Natural killer cell (primary cell): ENCODE measurements at places on chromosomes 1 and 21. TPM values are rescaled to one million over a fixed set of nuclear protein-coding genes. Genes with fewer than 3 reads are reported as not detected.
A peak's percentile ranks its signal among the peaks of the same experiment; 100 is the strongest.

SNX7 gene
- 0.14 TPM for total RNA-seq

CLIC6 gene
- total RNA-seq, result not detected

KMO gene
- not detected for total RNA-seq

GJA4 gene
- not detected for total RNA-seq

C1orf53 gene
- total RNA-seq, result not detected

ROR1 gene
- total RNA-seq, result 0.27 TPM

AMY1A gene
- not detected for total RNA-seq

GBP2 gene
- total RNA-seq, result 153 TPM

DNA sequence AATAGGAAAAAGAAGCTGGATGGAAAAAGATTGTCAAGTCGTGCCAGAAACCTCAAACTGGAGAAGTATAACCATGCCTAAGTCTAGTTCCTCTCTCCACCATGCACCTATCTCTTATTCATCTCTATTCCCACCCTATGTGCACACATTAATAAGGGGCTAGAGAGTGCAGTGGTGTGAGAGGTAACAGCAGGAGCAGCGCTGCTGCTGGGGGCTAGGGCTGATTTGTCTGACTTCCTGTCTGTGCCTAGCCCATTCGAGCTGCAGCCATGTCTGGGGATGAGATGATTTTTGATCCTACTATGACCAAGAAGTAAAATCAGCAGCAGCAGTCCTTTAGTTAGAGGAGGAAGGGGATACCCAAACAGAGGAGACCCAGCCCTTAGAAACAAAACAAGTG lies 43.0 kb downstream of the TRIM33 start:
- H3K4me3 ChIP-seq, result no peak overlapping the region
- peak; percentile 29 for DNase-seq
- H3K27ac ChIP-seq, result no peak overlapping the region
- no peaks in the 10 kb centered on the region for H3K36me3 ChIP-seq
- peaks cover 18% of the 10 kb centered on the region for H3K4me1 ChIP-seq
- H3K27me3 ChIP-seq, result no peaks in the 10 kb centered on the region

DNA sequence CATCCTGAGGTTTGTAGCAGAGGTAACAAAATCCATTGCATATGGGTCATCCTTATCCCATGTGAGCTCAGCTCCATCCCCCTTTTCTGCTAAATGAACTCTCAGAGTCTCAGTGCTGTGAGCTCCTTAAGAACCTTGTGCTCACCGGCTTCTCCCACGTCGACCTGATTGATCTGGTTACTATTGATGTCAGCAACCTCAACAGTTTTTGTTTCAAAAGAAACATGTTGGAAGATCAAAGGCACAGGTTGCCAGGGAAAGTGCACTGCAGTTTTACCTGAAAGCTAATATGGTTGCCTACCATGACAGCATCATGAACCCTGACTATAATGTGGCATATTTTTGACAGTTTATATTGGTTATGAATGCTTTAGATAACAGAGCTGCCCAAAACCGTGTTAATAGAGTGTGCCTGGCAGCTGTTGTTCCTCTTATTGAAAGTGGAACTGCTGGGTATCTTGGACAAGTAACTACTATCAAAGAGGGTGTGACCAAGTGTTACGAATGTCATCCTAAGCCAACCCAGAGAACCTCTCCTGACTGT lies 131.4 kb downstream of the HS2ST1 start:
- H3K27ac ChIP-seq, result no peak overlapping the region
- H3K4me1 ChIP-seq, result no peaks in the 10 kb centered on the region
- no peak overlapping the region for H3K4me3 ChIP-seq
- no peaks in the 10 kb centered on the region for H3K27me3 ChIP-seq

DNA sequence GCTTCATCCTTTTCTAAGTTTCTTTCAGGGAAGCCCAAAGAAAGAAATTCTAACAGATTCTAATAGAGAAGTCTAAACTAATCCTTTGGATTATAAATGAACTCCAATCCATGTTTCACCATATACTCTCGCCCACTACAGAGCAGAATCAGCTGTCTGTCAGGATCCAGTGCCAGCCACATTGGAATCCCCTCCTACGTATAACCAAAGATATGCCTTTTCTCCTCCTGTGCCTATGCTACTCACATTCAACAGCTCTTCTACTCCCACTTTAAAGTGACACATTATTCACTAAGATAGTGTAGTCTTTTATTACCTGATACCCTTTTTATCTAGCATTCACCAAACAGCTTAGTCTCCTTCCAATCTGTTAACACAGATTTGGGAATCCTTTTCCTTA lies 3.1 kb downstream of the ETV3 start:
- peaks cover 45% of the 10 kb centered on the region for H3K36me3 ChIP-seq
- H3K4me1 ChIP-seq, result peaks cover 46% of the 10 kb centered on the region
- no peak overlapping the region for H3K4me3 ChIP-seq
- no peaks in the 10 kb centered on the region for H3K27me3 ChIP-seq
- H3K27ac ChIP-seq, result no peak overlapping the region

DNA sequence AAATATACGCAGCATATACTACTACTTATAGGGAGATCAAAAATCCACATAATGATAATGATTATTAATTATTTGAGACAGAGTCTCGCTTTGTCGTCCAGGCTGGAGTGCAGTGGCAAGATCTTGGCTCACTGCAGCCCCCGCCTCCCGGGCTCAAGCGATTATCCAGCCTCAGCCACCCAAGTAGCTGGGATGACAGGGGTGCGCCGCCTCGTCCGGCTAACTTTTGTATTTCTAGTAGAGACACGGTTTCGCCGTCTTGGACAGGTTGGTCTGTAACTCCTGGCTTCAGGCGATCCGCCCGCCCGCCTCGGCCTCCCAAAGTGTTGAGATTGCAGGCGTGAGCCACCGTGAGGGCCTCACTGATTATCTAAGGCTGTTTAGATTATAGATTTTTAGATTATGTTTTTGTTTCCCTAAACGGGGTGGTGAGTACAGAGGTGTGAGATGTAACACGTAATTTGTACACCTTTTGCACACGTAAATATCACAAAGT lies 548 bp upstream of the SLC25A33 start:
- no peaks in the 10 kb centered on the region for H3K27me3 ChIP-seq
- H3K4me1 ChIP-seq, result peaks cover 14% of the 10 kb centered on the region
- no peak overlapping the region for H3K4me3 ChIP-seq

GRCh38 chr1:63936276-63936675 lies 162.5 kb downstream of the ROR1 start:
- no peak for DNase-seq
- H3K27ac ChIP-seq, result no peak overlapping the region
- H3K4me3 ChIP-seq, result no peak overlapping the region
- H3K4me1 ChIP-seq, result no peaks in the 10 kb centered on the region

GRCh38 chr1:32893198-32894018 lies 7.1 kb downstream of the HPCA start:
- peaks cover 28% of the 10 kb centered on the region for H3K27me3 ChIP-seq
- peak; percentile 36 for DNase-seq
- no peaks in the 10 kb centered on the region for H3K36me3 ChIP-seq
- H3K4me1 ChIP-seq, result peaks cover 14% of the 10 kb centered on the region

DNA sequence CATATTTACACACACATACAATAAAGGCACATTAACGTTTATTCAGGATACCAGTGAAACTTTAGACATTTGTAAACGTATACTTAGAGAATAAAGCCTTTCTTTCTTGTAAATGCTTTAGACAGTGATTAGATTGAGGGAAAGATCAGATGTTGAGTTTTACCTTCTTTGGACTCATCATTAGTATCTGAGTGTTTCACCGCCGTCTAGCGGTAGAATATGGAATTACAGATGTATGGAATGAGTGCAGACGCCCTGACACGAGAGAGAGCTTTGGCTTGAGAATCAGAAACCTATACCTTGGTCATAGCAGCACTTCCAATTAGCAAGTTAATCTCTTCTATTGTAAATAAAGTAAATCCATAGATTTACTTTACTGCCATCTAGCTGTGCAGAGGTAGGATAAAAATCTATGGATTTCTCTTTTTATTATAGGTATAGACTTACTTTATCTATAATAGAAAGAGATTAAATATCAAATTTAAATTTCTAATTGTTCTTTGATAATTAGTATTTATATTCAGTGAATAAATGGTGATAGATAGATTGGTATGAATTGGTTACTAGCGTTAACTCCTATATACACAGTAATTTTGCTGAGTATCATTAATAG lies 12.6 kb downstream of the FLG2 start:
- H3K27ac ChIP-seq, result no peak overlapping the region
- no peaks in the 10 kb centered on the region for H3K4me1 ChIP-seq
- DNase-seq, result no peak
- no peak overlapping the region for H3K4me3 ChIP-seq
- no peaks in the 10 kb centered on the region for H3K36me3 ChIP-seq

GRCh38 chr1:204307334-204307883 lies 52.3 kb downstream of the PLEKHA6 start:
- H3K27me3 ChIP-seq, result no peaks in the 10 kb centered on the region
- H3K36me3 ChIP-seq, result no peaks in the 10 kb centered on the region
- H3K4me3 ChIP-seq, result no peak overlapping the region
- DNase-seq, result no peak

GRCh38 chr1:24564695-24565094 lies 8.8 kb downstream of the NCMAP start:
- no peak overlapping the region for H3K27ac ChIP-seq
- H3K36me3 ChIP-seq, result no peaks in the 10 kb centered on the region
- no peak for DNase-seq
- H3K4me3 ChIP-seq, result no peak overlapping the region

GRCh38 chr1:116497656-116498055 lies 73.2 kb downstream of the CD58 start:
- no peaks in the 10 kb centered on the region for H3K27me3 ChIP-seq
- DNase-seq, result no peak
- H3K36me3 ChIP-seq, result no peaks in the 10 kb centered on the region
- H3K4me1 ChIP-seq, result peaks cover 26% of the 10 kb centered on the region

DNA sequence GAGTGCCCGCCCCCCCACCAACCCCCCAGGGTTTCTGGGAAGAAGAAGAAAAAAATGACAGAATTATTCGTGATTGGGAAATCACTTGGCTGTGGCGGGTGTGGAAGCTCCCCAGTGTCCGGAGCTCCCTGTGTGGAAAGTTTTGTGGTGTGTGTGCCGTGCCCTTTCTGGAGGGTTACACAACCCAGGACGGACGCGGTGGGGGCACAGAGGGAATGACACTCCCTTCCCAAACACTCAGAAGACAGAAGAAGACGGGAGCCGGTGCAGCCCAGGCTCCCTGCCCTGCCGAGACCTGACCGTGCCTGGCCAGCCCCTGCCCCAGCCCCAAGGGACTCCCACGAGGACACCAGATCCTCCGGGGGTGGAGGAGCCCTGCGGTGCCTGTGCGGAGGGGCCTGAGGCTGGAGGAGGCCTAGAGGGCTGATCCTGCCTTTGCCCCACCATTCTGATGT lies 33.0 kb upstream of the ADARB1 start:
- no peak overlapping the region for H3K4me3 ChIP-seq
- DNase-seq, result no peak
- no peaks in the 10 kb centered on the region for H3K4me1 ChIP-seq
- no peak overlapping the region for H3K27ac ChIP-seq
